Temporal lobe (tissue), 4 donors: ENCODE measurements at places on chromosomes 2 and 18. TPM values are rescaled to one million over a fixed set of nuclear protein-coding genes. Genes with fewer than 3 reads are reported as not detected.

Gene MGAT5
- 59.7 TPM for total RNA-seq

Gene IRS1
- total RNA-seq: 14.3 TPM

Gene ALK
- 0.98 TPM for total RNA-seq

Gene IL1RL2
- 0.74 TPM for total RNA-seq
